Caki2 (cell line): ENCODE measurements at places on chromosomes 3 and 15.

- peak; percentile 73 for DNase-seq
These were observed 39.2 kb upstream of the POLR2M start for GRCh38 chr15:57667171-57667849.

DNA sequence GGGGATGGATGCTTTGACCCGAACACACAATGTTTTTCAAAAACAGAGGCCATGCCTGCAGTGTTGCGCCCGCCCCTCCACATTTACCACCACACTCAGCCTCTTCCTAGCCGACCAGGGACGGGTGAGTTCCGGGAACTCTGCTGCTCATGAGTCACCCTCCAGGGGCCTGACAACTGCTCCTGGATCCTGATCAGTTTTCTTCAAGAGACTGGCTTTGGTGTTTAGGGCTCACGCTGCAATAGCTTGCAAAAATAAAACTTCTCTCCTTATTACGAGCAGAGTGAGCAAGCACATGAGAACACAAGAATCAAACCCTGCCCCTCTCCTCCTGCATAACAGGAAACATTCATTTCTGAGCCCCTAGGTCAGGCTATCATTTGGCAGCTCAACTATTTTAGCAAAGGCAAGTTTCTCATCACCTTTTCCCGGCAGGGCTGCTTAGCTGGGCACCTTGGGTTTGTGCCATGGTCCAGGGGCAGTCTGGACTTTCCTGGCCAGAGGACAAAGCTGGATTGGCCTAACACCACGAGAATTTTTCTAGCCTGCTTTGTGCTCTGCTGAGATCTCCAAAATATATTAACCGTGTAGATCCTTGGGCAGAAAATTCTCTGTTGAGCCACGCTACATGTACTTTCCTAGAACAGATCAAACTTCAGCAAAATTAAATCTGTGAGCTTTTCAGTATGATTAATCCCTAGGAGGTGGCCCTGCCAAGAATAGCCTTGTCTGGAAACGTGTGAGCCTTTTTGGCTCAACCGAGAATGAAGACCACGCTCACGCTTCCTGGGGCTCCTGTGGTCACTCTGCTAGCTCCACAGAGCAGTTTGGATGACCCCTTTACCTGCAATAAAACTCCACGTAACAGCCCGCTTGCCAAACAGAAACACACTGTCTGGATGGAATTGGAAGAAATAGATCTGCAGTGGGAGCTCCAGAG is 52.7 kb upstream of the SPATA12 start:
- no peak for DNase-seq

DNA sequence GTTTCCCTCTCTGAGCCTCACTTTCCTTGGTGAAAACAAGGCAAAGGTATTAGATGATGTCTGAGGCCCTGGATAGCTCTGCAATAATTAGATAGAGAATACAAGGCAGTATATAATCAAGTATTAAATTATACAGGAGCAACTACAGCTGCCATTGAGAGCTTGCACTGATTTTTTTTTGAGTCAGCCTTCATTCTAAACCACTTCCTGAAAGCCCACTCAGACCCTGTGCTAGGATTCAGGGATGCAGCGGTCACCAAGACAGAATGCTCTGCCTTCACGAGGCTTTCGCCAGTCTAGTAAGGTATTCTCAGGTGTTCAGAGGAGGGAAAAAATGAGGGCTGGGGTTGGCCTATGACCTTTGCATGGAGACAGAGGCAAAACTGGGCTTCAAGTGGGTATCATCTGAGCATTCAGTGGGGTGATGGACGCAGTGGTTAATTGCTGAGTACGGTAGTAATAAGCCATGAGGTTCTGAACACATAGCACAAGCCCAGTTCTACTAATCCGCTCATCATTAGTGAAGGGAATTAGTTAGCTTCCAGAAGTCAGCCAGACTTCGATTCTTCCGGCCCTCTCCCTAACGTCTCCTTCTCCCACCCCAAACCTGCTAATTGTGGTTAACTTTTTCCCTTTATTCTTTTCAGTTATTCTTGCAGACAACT is 3.6 kb downstream of the VGLL4 start:
- no peak for DNase-seq

DNA sequence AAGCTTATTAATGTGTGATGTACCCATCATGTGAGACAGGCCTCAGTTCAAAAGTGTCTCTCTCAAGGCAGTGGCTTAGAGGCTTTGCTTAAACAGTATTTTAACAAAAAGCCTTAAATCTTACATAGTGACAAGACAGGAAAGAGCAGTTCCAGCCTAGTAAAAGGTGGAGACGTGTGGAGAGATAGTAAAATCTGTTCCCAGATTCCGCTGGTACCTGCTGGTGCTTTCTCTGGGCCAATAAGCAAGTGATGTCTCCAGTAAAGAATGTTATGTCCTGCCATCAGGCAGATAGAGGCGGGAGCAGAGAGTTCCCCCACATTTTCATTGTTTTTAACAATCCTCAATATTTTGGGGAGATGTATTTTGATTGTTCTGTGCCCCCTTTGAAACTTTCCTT is 135.0 kb downstream of the VPS8 start:
- DNase-seq: no peak

- peak; percentile 96 for DNase-seq
These were observed 1.9 kb upstream of the NLGN1 start for GRCh38 chr3:173395412-173396181.

DNA sequence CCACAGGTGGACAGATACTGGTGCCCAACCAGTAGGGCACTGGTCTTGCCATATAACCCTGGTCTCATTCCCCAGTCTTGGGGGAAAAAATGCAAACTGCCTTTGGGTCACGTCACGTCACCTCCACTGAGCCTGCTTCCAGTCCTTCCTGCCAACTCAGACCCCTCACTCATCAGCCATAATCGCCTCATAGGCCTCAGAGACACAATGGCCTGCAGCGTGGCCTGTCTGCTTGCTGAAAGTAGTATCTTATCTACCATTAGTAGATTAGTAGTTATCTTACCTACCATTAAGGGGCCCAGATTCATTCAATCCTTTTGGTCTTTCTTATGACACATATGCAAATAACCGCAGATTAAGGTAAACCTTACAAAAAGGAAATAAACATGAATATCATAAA is 93.8 kb downstream of the FAM174B start:
- DNase-seq: no peak

DNA sequence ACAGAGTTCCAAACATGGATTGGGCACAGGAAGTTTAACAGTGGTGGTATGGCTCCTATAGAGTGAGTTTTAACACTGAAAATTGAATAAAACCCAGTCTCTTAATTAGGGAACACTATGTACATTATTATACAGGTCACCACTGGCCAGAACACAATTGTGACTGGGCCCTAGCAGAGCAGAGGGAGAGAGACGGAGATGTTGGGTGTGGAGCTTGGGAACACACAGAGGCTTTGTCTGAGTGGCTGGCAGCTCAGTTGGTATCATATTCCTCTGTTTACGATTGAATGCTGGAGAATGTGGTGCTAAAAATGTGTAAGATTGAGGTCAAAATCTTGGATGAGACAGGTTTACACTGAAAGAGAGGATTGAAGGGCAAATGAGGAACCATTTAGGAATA is 6.8 kb upstream of the MOBP start:
- DNase-seq: no peak

GRCh38 chr15:79088426-79089205 is 2.0 kb downstream of the RASGRF1 start:
- no peak for DNase-seq

GRCh38 chr15:65363306-65363705 is 14.5 kb downstream of the IGDCC3 start:
- no peak for DNase-seq

DNA sequence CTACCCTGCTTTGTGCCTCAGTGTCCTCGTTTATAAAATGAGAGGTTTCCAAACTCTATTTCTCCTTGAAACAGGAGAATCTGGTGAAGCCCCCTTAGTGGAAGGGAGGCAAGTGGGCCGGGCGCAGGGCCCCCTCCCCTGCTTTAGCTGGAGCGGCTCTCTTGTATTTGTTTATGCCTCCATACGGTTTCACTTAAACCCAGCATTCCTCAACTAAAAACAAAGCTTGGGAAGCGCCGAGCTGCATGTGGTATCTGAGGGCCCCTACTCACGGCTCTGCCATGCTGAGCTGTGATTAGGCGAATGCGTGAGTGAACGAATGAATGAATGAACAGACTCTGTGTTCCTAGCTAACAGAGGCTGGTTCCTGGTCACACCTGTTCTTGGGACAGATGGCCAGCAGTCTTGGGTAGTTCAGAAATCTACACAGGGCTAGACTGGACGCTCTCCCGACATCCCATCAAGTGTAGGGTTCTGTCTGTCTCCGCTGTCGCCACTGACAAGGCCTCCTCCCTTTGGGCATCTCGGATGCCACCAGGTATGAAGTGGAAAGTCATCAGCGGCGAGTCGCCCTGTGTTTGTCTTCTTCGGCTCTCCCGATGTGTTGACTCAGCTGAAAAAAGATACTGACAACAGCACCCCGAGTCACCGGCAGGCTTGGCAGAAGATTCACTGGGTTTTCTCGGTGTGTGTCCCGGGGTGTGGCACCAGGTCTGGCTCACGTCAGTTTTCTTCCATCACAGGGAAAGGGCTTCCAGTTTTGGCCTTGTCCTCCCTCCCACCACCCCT is 42.4 kb upstream of the VPS8 start:
- no peak for DNase-seq

DNA sequence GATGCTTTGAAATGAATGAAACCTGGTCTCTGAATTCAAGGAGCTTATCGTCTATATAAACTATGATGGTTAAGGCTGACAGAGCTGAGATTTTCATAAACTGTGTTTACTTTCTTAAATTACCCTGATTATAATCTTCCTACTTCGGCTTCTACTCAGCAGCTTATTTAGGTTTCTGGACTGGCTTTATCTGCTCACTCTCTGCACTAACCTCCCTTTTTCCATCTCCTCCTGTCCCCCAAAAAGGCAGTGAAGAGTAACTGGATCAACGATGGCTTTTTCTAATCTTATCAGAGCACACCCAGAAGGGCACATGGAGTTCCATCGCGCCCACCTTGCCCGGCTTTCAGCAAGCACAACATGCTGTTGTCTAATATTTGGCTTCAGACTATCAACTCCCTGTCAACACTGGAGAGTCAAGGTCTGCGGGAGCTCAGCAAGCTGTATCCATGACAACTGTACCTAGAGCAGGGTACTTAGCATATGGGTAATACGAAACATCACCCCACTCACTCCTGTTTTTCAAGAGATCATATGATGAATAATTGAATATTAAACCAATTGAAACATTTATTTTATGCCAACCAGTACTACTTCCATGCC is 417.3 kb downstream of the GABRB3 start:
- DNase-seq: no peak

DNA sequence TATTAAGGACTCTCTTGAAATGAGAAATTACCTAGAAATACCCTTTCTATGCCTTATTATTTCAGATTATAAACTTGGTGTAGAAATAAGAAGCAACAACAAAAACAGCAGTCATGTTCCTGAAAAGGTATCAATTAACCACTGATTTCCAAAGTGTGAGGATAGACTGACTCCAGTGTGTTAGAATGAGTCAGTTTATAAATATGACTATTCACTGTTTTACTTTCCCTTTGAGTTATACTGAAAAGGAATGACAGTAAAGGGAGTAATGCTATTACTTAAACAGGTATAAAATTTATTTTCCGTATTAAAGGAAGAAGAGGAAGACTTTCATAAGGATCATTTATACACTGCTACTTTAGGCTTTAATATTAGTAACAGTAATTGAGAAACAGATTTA is 12.9 kb downstream of the GMNC start:
- DNase-seq: no peak

DNA sequence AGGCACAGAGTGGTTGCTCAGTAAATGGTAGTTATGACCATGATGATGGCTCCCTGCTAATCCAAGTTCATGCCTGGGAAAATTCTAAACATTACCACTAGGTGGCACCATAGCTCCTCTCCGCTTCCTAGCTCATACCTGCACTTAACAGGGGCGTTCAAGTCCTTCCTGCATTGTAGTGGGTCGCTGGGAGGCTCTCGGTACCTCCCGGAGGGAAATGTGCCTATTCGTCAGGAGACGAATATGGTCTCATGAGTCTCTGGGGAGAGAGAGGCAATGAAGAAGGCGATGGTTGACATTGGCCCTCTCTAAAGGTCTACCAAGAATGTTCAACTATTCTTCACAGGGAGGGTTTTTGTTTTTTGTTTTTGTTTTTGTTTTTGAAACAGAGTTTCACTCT is 10.9 kb downstream of the MESP1 start:
- DNase-seq: peak; percentile 60

GRCh38 chr3:147383617-147384016 is 22.7 kb downstream of the ZIC4 start:
- DNase-seq: no peak

GRCh38 chr3:51283421-51283820 is 101.7 kb upstream of the MANF start:
- DNase-seq: no peak

- DNase-seq: no peak
These were observed 488.7 kb upstream of the PROK2 start for GRCh38 chr3:72273615-72274014.
